ENCODE measurements at places on chromosomes 5 and 9.

- no peak for DNase-seq
Measured at GRCh38 chr5:172052450-172053236, 46.2 kb upstream of the FBXW11 start.

DNA sequence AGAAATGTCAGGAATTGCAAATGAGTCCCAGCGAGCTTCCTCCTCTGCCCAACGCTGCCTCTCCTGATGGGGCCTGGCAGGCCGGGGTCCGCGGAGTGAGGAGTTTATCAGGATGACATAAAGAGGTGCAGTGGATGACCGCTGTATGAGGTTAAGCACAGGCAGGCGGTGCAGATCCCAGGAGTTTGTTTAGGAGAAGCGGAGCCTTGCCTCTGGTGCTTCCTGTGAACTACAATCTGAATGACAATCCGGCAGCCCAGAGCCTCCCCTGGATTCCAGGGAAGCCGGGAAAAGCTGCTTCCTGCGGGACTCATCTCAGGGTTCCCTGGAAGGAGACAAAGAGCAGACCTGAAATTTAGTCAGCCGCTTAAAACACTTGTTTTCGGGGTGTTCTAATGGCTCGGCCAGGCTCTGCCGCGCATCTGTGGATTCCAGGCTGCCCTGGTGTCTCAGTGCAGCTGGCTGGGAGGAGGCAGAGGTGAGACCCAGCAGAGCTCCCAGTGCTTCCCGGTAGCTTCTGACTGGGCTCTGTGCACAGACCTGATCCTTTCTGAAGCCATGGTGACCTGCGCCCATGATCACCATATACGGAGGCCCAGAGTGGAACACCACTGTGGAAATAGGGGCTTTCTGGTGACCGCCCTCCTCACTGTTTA, 69.8 kb upstream of the IRX4 start:
- DNase-seq: no peak

DNA sequence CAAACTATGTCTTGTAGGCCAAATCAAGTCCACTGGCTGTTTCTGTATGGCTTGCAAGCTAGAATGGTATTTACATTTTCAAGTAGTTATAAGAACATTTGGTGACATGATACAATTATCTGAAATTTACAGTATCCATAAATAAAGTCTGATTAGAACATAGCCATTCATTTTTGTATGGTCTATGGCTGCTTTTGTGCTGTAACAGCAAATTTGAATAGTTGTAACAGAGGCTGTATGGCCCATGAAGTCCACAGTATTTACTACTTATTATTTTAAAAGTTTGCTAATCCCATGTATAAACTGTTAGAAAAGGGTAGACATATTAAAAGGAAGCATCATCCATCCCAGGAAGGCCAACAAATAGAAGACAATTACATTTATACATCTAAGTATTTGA, 17.7 kb downstream of the DHX29 start:
- DNase-seq: no peak

DNA sequence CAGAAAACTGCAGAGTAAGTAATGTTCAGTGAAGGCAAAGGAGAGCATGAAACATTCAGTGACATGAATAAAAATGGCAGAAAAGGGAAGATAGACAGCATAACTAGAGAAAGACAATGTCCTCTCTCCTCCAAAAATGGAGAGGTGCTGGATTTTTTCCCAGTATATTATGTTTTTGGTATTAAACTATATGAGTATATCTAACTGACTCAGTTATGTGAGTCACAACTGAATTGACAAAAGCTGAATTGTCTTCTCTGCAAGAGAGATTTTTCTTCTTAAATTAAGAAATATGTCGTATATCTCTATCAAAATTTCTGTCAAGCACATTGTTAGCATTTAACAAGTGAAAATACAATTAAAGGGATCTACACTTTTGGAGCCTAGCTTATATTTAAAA, 375.1 kb downstream of the CHSY3 start:
- no peak for DNase-seq

Measured in activated T-cell treated with anti-CD3 and anti-CD28 coated beads, Interleukin-2, amount 50 U/mL, for 1 hour (primary cell).